ENCODE measurements at places on chromosomes 4 and X.

GRCh38 chr4:77209936-77210335 lies 52.9 kb downstream of the CCNG2 start:
- no peak for DNase-seq

DNA sequence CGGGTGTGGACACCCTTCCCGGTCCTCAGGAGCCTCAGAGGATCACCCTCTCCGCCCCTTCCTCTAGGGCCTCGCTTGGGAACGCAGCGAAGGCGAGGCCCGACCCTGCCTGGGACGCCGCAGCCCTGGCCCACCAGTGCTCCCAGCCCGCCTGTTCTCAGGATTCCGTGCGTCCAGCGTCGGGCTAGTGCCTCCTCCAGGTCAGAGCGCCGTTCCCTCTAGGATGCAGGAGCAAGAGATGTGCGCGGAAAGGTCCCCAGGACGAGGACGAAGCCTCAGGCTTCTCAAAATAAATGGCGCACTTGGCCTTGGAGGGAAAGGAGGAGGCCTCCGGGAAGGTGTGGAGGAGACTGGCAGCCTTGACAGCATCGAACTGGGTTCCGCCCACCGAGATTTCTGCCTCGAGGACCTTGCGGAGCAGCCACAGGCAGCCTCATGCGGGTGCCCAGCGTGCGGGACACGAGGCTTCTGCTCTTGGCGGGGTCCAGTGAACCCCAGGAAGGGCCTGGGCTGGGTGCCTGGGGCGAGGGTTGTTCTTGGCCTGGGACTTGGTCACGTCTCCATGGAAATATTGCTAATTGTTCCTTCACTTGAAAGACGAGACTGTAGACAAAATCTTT lies 35.1 kb downstream of the PITX2 start:
- no peak for DNase-seq

DNA sequence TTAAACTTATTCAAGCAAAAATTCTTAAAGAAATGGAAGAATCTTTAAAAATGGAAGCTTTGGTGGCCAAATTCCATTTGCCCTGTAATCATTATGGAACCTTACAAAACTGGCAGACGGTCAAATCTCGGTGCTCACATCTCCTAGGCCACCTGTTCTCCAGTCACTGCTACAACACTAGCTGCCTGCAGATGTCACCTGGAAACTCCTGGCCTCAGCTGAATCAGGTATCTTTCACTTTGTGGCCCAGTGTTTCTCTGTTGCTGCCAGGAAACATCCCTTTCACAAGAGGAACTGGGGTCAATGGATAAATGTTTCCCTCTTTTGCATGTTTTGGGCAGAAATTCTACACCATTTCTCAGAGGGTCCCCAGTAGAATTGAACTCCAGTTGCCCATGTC lies 4.2 kb upstream of the CXCL3 start:
- DNase-seq, result no peak

DNA sequence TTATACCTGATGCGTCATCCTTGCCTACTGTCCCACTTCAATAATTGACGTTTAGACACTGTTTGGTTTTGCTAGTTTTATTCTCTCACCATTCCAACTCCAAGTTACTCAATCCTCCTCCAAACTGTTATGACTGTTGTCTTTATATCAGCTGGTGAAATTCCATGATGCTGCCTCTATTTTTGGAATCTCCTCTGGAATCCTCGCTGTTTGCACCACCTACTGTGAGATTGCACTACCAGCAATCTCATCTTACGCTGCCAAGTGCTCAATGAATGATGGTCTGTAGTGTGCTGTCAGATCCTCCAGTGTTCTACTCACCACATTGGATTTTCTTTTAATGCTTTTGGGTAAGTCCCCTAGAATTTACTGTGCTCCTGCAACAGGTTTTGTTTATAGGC lies 13.2 kb upstream of the PCDH18 start:
- no peak for DNase-seq

GRCh38 chr4:159413306-159413943 lies 310.5 kb downstream of the RAPGEF2 start:
- DNase-seq, result no peak

GRCh38 chr4:66071911-66072310 lies 401.6 kb upstream of the EPHA5 start:
- DNase-seq, result no peak

GRCh38 chr4:95431678-95432077 lies 117.1 kb downstream of the UNC5C start:
- no peak for DNase-seq
